ENCODE measurements at places on chromosomes 3 and 15.

DNA sequence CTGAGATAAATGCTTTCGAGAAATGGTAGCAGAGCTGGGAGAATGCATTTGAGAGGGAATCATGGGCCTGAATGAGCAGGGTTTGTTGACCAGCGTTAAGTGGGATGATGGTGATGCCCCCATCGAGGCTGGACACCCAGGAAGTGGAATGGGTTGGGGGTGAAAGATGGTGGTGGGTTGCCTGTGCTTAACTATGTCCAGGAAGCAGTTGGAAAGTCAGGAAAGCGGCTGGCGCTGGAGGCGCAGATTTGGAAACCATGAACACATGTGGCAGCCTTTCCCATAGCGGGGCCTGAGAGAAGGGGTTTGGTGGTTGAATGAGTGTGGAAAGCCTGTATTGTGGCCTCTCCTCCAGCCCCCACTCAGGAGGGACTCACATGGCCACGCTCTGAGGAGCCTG is 80.7 kb downstream of the AAGAB start:
- no peak for DNase-seq

DNA sequence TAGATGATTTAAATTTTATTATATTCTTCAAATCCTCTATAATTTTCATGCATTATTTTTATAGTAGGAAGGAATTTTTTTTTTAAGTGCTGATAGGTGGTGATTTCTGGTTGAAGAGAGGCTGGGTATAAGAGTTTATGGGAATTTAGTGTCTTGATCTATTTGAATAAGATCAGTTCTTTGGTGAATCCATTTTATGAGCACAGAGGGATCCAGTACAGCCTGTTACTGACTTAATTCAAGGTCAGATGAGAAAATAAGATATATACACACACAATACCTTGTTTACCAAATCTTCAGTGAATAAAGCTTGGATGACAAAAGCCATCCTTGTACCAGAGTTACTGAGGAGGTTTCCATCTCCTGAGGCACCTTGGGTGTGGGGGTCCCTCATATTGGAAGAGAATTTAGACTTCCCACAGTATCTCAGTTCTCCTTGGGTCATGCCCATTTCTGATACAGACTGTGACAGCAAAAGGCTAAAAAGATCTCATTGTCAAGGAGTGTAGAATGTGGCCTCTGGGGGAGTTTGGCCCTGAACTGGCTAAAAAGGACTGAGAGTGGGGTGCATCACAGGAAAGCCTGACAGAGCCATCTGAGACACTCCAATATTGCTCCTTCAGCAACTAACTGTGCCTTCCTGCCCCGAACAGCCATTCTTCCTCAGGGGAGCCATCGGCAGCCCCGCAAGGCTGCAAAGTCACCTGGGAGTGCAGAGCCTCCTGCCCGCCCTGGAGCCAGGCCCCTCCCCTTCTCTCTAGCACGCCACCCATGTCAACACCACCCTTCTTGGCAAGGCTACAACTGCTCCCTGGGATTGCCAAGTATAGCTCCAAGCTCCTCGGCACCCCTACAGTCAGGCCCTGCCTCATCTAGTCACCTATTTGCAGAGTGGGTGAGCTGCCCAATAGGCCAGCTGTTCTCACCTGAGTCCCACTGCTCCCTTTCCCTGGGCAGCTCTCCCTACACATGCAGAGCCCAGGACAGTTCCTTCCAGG is 43.1 kb upstream of the HACD2 start:
- DNase-seq: no peak

DNA sequence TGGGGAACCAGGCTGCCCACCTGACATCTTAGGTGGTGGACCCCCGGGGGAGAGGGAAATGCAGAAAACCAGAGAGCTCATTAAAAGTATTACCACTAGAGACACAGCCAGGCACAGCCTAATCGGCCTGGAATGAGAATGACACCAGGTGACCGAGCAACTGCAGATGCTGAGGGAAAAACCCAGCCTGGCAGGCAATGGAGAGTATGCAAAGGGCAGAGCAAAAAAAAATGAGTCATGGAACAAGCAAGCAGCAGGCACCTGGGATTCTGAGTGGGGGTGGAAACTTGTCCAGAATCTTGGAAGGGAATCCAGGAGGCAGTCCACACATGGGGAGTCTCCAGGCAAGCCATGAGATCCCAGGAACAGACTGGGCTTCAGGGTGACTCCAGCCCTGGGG is 183.7 kb upstream of the LRRN1 start:
- DNase-seq: no peak

GRCh38 chr3:33664195-33664594 is 53.9 kb downstream of the CLASP2 start:
- DNase-seq: no peak

- DNase-seq: no peak
These were observed 97.9 kb upstream of the CGNL1 start for GRCh38 chr15:57278439-57278838.

- no peak for DNase-seq
These were observed 26.7 kb downstream of the SYNM start for GRCh38 chr15:99131441-99132023.

DNA sequence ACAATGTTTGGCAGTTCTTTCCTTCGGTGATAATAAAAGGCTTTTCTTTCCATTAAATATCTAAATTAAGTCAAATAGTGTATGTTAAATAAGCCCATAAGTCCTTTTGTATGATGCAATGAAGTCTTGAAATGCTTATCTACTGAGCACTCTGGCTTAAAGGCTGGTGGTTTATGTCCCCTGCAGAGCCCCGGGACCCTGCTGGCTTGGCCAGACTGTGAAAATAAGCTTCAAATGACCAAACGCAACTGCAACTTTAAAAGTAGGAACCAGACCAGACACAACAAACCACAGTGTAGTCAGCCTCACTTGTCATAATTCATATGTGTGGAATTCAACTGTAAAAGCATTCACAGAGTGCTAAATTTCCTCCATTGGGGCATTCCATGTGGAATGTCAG is 72.5 kb downstream of the FOXP1 start:
- DNase-seq: no peak

All from DMS79 treated with DMSO at 0.1 percent for 48 hours (cell line).